ENCODE measurements at places on chromosomes 5 and 9. TPM values are rescaled to one million over a fixed set of nuclear protein-coding genes. Genes with fewer than 3 reads are reported as not detected.
A peak's percentile ranks its signal among the peaks of the same experiment; 100 is the strongest.

GRCh38 chr5:109868737-109869136, 179.0 kb downstream of the MAN2A1 start:
- peak; percentile 80 for DNase-seq

DNA sequence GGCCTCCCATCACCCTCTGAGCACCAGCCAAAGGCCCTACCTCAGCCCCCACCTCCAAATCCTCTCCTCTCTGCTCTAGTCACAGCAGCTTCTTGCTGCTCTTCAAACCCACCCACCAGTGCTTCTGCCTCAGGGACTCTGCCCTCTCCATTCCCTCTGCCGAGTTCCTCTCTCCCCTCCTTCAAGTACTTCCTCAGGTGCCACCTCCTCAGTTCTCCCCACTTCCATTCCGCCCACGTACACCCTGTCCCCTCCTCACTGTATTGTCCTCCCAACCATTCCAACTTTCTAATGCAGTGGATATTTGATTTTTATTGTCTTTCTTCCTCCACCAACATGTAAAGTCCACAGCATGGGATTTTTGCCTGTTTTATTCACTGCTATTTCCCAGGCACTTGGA, 43.2 kb downstream of the C5orf15 start:
- no peak for DNase-seq

- no peak for DNase-seq
Measured at GRCh38 chr5:128870923-128871322, 94.4 kb upstream of the SLC27A6 start.

DNA sequence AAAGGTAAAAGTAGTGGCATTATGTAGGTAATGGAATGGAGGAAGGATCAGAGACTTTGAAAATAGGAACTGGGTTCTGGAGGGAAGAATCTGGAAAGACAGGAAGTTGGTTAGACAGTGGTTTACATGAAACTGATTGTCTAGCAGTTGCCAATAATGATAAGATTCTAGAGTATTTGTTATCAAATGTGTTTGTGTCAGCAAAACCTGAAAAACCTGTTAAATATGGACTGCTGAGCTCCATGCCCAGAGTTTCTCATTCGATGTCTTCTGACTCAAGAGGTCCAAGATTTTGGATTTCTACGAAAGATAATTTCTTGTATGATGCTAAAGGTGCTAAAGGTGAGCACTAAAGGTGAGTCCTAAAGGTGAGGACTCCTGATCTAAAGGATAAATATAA, 515.0 kb upstream of the TUSC1 start:
- DNase-seq: no peak

DNA sequence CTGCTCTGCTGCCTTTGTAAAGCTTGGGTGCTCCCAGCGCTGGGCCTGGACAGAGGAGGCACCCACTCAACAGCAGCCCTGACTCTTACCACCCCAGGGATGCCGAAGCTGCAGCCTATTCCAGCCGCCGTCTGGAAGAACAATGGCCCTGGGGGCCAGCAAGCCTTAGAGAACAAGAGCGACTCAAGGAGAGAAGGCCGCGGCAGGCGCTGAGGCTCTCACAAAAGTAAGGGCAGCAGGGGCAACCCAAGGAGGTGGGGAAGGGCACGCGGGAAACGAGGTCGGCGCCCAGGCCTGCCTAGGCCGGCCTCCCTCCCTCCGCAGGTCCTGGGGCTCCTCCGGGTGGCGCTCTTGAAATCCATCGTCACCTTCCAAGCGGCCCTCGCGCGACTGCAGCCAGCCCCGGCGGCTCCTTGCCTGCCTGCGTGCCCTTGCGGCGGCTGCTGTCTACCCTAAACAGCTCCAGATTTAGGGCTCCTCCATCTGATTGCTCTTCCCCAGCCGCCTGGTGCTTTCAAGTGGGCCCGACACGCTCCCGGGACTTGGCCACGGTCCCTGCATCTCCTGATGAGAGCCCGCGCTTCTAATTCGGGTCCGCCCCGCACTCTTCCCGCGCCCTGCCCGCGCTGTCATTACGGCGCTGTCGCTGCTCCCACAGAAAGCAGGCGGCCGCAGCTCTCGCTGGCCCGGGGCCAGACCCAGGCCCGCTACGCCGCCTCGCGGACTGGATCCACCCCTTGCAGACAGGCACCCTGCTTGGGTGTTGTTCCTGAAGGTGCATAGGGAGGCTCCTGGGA, 213.3 kb downstream of the SEMA6A start:
- DNase-seq: peak; percentile 8

DNA sequence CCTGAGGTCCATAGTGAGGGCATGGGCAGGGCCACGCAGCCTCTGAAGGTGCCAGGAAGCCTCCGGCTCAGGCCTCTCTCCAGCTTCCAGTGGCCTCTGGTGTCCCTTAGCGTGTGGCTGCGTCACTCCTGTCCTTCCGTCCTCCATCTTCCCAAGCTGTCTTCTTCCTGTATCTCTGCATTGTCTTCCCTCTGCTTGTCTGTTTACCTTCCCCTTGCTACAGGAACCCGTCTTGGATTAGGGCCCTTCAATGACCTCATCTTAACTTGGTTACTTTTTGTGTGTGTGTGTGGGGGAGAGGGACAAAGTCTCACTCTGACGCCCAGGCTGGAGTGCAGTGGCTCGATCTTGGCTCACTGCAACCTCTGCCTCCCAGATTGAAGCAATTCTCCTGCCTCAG, 14.4 kb downstream of the ASS1 start:
- DNase-seq: no peak

DNA sequence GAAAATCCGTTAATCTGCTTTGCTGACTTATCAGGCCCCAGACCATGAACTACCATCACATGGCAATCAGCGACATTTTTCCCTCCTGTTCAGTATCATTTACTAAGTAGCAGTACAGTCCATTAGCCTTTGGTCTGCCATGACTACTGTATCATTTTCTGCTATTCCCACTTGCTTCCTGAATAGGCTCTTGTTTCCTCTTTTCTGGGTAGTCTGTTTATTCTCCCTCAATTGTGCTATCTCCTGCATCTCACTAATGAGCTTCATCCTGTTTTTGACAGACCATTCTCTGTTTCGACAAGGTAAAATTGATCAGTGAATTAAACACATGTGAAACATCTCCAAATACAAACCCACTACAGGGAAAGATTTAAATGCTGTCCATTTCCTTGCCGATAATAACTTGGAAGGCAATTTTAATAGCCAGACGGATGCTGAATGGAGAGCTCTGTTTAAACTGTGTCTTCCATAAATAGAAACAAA, 263.5 kb upstream of the ANKRD55 start:
- DNase-seq: no peak

DNA sequence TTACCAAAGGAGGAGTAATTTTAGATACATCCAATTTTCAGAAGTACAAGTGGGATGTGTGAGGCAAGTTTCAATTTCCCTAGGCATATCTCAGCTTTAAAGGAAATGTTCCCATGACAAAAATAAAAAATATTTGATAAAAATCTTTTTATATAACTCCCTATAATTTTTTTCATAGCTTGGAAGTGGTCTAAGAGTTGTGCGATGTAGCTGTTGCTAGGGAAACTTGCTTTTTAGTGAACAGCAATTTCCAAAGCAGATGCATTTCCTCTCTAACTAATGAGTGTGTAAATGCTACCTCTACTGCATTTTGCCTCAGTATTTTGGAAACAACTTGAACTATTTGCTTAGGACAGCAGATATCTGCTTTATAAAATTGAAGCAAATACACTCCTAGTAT, 39.6 kb downstream of the MACIR start:
- no peak for DNase-seq

- no peak for DNase-seq
Measured at GRCh38 chr5:138701678-138702077, 51.5 kb upstream of the CTNNA1 start.

DNA sequence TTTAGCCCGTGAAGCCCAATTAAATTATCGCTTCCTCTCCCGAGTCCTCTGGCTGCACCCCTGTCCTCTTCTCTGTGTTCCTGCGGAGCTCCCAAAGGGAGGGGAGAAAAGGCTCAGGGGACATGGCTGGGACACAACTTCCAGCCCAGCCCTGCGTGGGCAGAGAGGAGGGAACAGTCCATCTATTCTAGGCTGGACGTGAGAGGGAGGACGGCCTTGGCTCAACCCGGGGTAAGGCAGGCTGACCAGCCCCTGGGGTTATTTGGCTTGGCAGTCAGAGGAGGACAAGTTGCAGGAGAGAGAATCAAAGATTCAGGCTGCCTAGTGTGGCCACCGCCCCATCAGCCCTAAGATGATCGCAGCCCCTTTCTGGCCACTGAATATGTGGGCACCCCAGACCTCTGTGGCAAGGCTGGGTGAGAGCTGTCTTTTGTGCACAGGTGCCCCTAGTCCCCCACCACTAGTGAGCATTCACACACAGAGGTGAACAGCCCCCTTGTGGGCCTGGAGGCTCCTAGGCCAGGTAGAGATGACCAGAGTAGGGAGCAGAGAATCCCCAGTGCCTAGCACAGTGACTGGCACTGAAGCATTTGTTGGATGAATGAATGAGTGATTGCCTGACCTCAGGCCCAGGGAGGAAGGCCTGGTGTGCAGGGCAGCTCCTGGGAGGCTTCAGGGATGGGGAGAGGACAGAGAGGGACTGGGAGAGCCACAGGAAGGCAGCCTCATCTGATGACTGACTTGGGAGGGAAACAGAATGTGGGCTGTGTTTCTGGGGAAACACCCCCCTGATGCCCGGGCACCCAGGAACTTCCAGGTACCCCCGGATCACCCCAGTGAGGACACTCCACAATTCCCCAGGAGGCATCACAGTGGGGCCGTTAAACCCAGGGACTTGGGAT, 133.9 kb downstream of the C9orf50 start:
- DNase-seq: peak; percentile 46

- no peak for DNase-seq
Measured at GRCh38 chr5:111934511-111934910, 177.5 kb upstream of the NREP start.

DNA sequence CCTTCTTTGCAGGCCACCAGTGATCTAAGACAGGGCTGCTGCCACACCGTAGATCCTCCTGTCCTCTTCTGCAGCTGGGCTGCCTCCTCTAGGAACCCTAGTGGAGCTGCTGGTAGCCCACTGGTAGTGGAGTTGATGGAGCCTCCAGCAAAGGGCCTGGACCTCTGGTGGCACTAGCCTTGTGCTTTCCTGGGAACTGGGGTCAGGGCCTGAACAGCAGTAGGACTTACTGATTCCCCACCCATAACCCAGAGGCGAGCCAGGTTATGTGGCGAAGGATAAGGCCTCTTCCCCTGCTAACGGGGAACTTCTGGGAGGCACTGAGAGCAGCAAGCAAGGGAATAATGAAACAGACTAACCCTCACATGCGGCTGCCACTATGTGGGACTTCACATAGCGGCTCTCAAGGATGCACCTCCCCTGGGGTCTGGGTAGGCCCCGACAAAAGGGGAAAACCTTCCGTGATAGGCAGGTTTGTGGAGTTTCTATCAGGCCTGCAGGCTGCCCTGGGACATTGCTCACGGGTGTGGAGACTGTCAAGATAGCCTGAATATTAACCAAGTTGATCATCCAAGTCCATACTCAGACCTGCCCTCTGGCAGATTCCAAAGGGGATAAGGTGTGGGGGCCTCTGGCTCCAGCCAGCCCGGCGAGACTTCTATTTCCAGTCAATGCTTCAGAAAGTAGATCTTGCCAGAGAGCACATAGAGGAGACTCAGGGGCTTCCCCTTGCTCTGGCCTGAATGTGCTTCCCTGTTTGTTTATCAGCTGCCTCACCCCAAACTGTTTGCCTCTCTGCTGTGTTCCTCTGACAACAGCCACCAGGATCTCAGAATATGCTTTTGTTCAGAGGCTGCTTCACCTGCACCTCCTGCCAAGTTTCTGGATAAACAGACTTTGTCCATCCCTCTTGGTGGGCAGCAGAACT, 7.4 kb downstream of the SLC22A4 start:
- no peak for DNase-seq

DNA sequence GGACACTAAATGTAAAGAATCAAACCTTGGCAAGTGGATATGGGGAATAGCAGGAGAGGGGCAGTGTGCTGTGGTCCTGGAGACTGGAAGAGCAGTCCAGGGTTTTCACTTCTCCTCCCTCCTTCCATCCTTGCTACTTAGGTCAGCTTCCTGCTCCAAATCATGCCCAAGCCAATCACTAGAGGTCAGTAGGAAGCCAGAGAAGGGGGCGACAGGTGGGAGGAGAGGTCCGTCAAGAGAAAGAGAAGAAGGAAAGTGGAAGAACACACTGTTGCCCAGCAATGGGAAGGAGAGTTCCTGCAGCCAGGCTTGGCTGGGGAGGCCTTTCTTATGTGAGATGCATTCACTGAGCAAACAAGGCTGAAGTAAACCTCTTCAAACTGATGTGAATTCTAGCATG, 289.6 kb downstream of the DTWD2 start:
- no peak for DNase-seq

SPATA31A3 gene
- total RNA-seq: not detected

NIPAL4 gene
- total RNA-seq: 7.1 TPM

CCDC183 gene
- 0.84 TPM for total RNA-seq

All from astrocyte (in vitro differentiated cells and primary cell).